Stimulated activated CD8-positive, alpha-beta memory T cell treated with anti-CD3 and anti-CD28 coated beads, Interleukin-2, amount 100 ng/mL, for 1 hour (primary cell): ENCODE measurements at places on chromosomes 3 and 15.

GRCh38 chr3:33128706-33129105 is 14.9 kb downstream of the CRTAP start:
- DNase-seq = no peak

GRCh38 chr3:112782491-112782890 is 64.2 kb downstream of the CD200R1L start:
- no peak for DNase-seq

- DNase-seq = no peak
Observed at GRCh38 chr15:101562428-101563059, 73.0 kb upstream of the PCSK6 start.

DNA sequence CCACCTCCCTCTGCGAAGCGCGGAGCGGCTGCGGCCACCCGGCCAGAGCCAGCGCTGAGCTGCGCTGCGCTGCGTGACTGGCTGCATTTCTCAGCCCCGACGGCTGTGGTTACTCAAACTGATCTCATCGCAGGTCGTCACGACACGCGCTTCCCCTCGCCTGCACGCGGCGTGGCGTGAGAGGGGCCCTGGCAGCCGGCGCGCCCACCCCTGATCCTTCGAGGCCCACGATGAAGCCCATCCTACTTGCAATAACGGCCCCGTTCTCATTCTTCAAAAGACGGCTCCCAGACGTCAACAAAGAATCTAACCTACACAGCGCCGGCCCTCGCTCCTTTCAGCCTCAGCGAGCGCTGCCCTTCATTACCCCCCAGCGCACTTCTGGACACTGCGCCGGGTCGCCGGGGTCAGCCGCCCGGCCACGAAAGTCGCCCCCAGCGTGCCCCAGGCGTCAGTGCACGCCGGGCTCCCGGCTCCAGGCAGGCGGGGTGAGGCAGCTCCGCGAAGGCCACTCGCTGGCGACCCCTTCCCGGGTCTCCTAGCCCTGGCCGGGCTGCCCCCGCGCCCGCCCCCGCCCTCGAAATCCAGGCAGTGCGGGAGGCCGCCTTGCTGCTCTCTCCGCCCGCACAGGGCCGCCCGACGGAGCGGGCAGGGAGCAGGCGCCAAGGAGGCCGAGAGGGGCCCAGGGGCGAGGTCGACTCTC is 9.9 kb upstream of the LEKR1 start:
- no peak for DNase-seq

GRCh38 chr3:127974226-127974625 is 59.2 kb downstream of the KBTBD12 start:
- no peak for DNase-seq

DNA sequence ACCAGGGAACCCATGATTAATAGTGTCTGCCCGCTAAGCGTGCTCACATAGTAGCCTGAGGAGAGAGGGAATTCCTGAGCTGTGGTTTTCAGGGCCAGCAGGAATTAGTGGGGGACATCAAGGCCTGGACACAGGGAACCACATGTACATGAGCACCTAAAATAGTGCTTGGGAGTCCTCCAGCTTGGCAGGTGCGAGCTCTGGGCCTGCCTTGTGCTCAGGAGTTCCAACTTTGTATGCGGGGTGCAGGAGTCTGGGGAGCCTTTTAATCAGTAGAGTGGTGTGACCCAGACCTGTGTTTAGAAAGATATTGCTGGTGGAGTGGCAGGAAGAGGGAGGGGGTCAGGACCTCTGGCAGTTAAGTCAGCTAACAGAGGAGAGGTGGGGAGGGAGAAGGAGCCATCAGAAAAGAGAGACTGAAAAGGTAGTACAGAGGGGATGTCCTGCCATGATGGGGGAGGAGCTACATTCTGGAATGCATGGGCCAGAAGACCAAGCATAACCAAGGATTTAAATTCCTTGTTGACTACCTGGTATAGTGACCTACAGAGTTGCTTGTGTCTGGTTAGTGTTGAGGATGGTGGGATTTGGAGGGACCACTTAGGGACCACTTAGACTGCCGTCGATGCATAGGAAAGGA is 1.9 kb downstream of the DAG1 start:
- DNase-seq = no peak

DNA sequence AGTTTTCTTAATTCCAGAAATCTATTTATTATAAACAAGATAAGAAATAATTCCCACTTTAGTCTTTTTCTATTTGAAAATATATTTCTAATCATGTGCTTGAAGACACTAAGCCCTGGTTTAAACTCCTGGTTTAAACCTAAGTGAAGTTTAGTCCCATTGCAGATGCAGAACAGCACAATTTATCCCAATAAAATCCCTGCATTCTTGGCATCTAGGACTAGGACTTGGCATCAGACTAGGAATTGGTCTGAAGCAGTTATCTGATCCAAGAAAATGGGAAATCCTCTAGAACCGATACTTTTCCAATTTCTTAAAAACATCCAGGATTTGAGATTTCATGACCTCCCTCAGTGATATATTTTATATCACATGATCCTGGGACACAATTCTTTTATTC is 168.8 kb upstream of the VEPH1 start:
- DNase-seq = no peak

- no peak for DNase-seq
Observed at GRCh38 chr15:81776976-81777375, 268.8 kb downstream of the MEX3B start.
